Mammary microvascular endothelial cell (primary cell): ENCODE measurements at places on chromosomes 16 and 17. TPM values are rescaled to one million over a fixed set of nuclear protein-coding genes. Genes with fewer than 3 reads are reported as not detected.

Gene ENPP7
- total RNA-seq, result not detected in 2 replicates

Gene WNT9B
- total RNA-seq, result not detected in 2 replicates

Gene HOXB9
- 10.6 and 12.9 TPM in 2 replicates for total RNA-seq

Gene OTOP3
- total RNA-seq, result not detected in 2 replicates

Gene SPAG7
- 80.1 and 81.1 TPM in 2 replicates for total RNA-seq

Gene HEATR9
- total RNA-seq, result not detected in 2 replicates

Gene ZNF750
- not detected in 2 replicates for total RNA-seq

Gene TOM1L1
- total RNA-seq, result 2.7 and 3.9 TPM in 2 replicates

Gene PSKH1
- 8.3 and 10.8 TPM in 2 replicates for total RNA-seq

Gene ASGR2
- not detected in 2 replicates for total RNA-seq

Gene OTOA
- total RNA-seq, result 0.20 TPM in 1 of 2 replicates, not detected in the other

Gene SSTR5
- total RNA-seq, result not detected in 2 replicates

Gene CCL23
- not detected in 2 replicates for total RNA-seq
